Activated naive CD8-positive, alpha-beta T cell treated with anti-CD3 and anti-CD28 coated beads for 36 hours (primary cell): ENCODE measurements at places on chromosomes 11 and 22.

DNA sequence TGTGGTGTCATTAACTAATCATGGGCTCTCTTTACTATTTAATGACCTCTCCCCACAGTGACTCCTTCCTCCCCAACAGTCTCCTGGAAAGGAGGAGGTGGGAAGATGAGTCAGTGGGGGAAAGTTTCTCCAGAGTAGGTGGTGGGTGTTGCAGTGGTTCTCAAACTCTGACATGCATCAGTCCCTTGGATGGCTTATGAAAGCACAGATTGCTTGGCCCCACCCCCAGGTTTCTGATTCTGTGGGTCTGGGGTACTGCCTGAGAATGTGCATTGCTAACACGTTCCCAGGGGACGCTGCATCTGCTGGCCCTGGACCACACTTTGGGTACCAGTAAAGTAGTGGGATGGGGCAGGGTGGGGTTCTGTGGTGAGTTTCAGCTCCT lies 9.8 kb downstream of the CD82 start:
- DNase-seq, result peak; percentile 70

DNA sequence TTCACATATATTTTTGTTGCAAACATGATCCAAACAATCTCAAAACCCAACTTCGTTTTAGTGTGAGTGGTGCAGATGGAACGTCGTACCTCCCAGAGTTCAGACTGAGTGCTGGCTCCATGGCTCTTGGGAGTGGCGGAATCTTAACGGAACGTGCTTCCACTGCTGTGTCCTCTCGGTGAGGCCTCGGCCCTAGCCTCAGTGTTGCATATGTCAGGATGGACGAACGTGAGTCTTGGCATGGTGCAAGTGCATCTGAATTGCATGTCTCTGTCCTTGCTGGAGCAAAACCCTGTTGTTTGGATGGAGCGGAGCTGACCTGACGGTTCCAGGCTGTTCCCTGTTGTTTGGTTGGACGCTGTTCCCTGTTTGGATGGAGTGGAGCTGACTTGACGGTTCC lies 306.8 kb downstream of the TBC1D22A start:
- DNase-seq, result no peak

- DNase-seq, result no peak
These were observed 8.1 kb downstream of the YWHAH start for GRCh38 chr22:31952472-31952871.

- DNase-seq, result no peak
These were observed 11.3 kb upstream of the JHY start for GRCh38 chr11:122871302-122871701.

DNA sequence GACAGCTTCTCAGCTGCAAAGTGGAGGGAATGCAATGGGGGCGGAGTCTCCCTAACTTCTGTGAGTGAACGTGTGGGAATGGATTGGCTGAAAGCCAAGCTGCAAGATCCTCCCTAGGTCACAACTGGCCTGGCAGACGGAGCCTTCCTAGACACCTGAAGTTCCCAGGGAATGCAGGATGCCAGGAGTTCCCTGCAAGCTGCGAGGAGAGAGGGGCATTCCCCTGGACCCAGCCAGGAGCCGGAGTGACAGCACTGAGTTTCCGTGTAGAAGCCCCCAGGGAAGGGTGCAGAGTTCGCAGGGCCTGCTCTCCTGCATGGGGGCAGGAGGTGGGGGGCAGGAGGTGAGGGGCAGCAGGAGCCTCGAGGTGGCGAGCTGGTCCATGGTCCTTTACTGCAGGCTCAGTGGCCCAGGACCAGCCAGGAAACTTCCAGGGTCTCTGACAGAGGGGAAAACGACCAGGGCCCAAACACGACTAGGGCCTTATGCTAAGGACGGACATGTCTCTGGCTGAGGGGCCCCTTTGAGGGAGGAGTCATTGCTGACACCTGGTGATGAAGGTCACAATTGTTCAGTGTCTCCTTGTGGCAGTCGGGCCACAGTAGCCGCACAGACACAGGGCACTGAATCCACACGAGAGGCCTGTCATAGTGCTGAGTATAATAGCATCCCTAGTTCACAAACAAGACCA lies 141.4 kb downstream of the FBXO7 start:
- no peak for DNase-seq

- peak; percentile 78 for DNase-seq
These were observed 7.8 kb downstream of the SLC5A1 start for GRCh38 chr22:32050678-32051515.

DNA sequence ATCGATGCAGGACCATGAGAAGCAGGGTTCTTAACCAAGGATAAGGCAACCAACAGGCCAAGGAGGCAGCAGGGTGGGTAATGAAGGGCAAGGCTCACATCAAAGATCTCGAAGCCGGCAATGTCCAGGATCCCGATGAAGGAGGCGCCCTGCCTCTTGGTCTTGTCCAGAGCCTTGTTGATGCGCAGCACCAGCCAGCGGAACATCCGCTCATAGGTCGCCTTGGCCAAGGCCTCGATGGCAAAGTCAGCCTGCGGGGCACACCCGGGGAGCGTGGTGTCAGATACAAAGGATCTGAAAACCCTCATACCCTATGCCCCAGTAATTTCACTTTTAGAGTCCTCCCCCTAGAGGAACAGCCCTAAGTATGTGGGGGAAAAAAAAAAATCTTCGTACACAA lies 63.5 kb downstream of the APOL1 start:
- no peak for DNase-seq

DNA sequence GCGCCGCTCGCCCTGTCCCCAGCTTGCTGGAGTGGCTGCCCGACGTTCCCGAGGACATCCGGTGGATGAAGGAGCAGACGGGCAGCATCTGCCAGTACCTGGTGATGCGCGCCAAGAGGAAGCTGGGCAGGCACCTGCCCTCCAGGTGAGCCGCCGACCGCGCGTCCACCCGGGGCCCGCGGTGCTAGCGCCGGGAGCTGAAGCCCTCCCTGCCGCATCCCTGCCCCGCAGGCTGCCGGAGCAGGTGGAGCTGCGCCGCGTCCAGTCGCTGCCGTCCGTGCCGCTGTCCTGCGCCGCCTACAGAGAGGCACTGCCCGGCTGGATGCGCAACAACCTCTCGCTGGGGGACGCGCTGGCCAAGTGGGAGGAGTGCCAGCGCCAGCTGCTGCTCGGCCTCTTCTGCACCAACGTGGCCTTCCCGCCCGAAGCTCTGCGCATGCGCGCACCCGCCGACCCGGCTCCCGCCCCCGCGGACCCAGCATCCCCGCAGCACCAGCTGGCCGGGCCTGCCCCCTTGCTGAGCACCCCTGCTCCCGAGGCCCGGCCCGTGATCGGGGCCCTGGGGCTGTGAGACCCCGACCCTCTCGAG lies 3.3 kb upstream of the CRACR2B start:
- no peak for DNase-seq

DNA sequence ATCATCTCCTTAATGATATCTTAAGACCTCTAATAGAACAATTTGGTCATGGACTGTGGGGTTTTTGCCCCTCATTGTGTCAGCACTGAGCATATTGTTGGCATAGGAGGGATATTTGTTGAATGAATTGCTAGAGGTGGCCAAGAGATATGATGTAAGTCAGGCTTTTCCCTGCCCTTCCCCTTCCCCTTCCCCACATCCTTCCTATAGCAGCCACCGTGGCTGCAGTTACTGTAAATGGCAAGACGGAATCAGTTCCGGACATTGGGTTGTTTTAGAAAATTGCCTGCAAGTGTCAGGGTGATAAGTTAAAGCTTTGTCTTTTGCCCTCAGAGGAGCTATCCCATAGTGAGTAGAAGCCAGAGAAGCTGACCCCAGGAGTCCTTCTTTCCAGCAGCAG lies 23.0 kb downstream of the LIMK2 start:
- DNase-seq, result no peak
